Neural progenitor cell (in vitro differentiated cells): ENCODE measurements at places on chromosomes 11 and 22. TPM values are rescaled to one million over a fixed set of nuclear protein-coding genes. Genes with fewer than 3 reads are reported as not detected.

DNA sequence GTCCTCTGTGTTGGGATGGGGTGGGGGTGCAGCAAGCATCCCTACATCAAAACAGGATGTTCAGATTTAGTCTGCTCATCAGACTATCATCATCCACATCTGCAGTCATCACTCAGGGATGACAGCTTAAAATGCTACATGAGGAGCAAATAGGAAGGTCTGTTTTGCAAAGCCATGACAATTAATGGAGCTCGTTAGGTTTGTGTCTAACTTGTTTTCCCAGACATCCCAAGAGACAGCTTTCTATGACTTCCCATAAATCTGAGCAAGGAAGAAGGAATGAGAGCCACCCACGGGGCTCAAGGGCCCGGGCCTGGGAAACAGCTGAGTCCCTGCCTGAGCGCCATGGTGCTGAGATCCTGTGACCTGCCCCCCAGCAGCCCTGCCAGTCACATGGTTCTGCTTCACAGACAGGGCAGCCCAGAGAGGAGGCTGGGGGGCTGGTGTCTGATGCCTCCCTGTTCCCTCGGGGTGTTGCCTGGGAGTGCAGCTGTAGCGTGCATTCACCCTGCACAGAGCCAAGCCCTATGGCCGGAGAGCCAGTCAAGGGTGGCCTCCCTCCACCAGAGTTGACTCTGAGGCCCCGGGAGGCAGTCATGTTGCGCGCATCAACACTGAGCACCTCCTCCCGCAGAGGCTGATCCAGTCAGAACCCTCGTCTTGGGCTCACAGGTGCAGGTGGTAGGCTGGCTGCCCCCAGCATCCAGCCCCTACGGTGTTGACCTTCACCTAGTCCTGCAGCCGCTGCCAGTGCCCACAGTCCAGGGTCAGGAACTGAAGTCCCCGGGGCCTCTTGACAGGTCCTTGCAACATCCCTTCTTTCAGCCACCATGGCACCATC is 12.1 kb downstream of the DERL3 start:
- peak; percentile 1 for DNase-seq

GRCh38 chr11:117361432-117361831 is 33.8 kb downstream of the CEP164 start:
- DNase-seq, result no peak

DNA sequence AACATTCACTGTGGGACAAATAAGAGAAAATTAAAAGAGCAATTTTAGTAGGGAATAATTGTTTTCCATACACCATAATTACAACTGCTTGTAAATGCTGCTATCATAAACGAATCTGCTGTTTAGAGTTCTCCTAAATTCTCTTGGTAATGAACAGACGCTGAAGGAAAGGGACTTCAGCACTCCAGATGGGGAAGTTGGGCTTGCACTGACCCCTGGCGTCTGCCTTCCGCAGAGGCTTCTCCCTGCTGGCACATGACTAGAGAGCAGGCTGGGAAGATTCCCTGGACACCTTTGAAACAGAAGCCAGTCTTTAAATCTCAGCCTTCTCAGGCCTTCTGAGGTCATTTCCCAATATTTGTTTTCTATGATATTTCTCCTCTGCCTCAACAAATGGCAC is 84.1 kb downstream of the NXPE2 start:
- DNase-seq, result peak; percentile 83

DNA sequence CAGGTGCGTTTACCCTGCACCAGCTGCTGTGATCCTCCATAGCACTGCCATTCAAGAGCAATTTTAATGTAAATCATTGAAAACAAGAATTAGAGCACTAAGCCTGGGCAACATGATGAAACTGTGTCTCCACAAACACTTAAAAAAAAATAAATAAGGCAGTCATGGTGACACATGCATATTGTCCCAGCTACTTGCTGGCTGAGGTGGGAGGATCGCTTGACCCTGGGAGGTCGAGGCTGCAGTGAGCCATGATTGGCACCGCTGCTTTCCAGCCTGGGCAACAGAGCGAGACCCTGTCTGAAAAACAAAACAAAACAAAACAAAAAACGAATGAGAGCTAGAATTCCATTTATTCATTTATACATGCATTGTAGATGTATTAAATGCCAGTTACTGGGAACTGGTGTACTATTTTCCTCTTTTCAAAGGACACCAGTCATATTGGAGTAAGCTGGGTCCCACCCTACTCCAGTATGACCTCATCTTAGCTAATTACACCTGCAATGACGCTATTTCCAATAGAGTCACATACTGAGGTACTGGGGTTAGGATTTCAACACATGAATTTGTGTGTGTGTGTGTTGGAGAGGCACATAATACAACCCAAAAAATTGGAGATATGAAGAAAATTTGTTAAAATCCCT is 101.9 kb downstream of the MICAL2 start:
- no peak for DNase-seq

GRCh38 chr22:19449422-19449767 is 1.9 kb upstream of the C22orf39 start:
- DNase-seq, result no peak

P2RX6 gene
- 0.36 and 0.53 TPM in 2 replicates for total RNA-seq
